ENCODE measurements at places on chromosomes 4 and X.

DNA sequence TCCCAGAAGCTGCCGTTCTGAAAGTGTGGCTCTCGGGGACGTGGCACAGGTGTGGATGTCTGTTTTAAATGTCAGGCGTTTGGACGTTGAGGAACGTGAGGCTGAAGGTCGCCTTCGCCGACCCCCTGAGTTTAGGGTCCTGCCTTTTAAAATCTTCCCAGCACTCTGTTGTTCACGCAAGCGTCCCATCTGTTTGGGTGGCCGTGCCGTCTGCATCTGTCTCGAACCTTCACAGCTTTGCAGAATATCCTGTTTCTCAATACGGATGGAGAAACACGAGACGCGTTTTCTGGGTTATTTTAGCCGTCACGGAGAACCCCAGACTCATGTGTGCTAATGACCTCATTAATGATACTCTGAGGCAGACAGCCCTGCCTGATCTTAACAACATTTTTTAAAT lies 31.5 kb downstream of the SHOX start:
- no peak for DNase-seq

DNA sequence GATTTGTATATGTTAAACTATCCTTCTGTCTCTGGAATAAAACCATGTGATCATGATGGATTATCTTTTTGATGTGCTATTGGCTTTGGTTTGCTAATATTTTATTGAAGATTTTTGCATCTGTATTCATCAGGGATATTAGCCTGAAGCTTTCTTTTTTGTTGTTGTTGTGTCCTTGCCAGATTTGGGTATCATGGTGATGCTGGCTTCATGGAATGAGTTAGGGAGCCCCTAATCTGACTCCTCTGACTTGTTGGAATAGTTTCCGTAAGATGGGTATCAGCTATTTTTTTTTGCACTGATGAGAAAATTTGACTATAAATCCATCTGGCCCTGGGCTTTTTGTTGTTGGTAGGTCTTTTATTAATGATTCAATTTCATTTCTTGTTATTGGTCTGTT lies 45.7 kb downstream of the ATP10D start:
- DNase-seq: no peak

- no peak for DNase-seq
Measured at GRCh38 chr4:150242820-150243458, 164.7 kb downstream of the DCLK2 start.

DNA sequence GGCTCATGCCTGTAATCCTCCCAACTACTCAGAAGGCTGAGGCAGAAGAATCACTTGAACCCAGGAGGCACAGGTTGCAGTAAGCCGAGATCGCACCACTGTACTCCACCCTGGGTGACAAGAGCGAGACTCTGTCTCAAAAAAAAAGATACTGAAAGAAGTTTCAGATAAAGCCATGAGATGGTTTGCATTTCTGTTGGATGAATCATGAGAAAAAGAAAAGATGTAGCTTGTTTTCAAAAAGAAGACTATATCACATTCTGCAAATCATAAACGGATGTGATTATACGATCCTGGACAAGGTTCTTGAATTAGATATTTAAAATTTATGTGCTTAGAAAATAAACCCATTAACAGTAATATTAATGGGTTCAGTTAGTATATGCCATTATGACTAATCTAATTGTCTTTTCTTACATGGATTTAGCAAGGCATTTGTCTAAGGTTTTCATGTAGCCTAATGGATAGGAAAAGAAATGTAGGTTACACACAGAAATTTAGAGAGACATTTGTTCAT lies 345.9 kb downstream of the SLC7A11 start:
- DNase-seq: no peak

DNA sequence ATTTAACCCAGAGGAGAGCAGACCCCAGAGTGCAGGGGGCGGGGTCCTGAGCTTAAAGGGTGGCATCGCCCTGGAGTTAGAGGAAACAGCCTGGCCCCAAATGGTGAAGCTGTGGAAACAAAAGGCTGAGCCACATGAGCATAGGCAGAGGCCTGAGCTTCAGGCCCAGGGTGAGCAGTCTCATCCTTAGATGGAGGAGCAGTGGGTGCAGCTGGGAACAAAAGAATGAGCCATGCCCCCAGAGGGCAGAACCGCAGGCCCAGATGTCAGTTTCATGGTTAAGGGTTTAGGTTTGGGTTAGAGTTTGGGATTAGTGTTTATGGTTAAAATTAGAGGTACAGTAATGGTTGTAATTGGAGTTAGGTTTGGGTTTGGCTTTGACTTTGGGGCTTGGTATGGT lies 44.4 kb upstream of the IL9R start:
- no peak for DNase-seq

GRCh38 chr4:1640190-1640589 lies 43.9 kb downstream of the FAM53A start:
- DNase-seq: no peak

DNA sequence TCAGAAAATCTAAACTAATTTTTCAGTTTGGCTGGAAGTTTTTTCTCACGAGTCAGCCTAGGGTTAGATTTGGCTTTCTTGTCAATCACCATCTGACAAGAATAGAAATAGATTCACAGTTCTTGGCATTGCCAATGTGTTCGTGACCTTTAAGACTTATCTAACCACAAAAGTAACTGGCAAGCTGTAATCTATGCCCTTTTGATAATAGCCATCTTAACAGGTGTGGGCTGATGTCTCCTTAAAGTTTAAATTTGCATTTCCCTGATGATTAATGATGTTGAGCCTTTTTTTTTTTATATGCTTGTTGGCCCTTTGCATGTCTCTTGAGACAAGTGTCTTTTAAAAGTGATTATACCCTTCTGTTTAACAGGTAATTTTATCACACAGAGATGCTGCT lies 460.3 kb upstream of the PRKX start:
- DNase-seq: no peak

DNA sequence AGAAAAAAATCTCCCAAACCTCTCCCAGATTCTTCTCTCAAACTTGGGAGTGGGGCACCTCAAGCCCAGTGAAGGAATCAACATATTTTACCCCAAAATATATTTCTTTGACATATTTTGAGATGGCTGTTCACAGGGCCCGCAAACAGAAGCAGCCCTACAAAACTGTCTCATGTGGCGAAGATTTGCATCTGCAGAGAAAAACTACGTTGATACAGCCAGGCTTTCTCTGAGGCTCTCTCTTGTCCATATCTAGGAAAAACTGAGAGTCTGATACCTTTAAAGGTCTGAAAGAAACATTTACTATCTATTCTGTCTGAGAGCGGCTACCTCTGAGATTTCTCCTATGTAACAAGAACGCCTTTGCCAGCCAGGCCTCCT lies 23.3 kb upstream of the TMSB4X start:
- no peak for DNase-seq

- no peak for DNase-seq
Measured at GRCh38 chr4:185830263-185830994, 18.4 kb upstream of the SORBS2 start.

GRCh38 chr4:186029571-186030398 lies 39.2 kb upstream of the TLR3 start:
- DNase-seq: no peak

DNA sequence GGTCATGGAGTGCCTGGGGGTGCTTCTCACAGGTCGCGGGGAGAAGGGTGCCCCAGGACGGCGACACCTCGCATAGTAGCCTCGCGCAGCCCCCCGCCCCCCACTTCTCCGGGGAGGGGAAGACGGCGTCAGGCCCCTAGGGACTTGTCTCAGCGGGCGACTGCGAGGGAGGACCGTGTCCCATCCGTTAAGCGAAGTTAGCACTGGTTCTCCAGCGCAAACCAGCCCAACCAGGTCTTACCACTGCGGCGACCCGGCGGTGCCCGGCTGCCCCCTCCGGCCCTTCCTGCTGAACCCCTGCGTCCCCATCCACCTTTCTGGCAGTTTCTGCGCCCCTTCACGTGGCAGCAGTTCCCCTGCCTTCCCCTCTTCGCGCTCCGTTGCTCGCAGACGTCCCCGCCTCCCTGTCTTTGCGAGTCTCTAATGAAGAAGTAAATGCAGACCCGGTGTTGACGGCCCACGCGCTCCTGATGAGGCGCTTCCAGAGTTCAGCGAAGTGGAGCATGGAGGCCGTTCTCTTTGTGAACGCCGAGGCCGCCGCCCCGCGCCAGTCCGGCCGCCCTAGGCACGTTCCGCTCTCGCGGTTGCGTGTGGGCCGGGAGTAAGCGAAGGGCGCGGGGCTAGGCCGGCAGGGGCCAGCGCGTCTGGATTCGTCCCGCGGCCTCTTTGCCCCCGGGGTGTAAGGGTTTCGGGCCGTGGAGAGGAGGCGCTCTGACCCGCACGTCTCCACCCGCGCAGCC lies 3.0 kb downstream of the SLIT2 start:
- DNase-seq: no peak

- DNase-seq: no peak
Measured at GRCh38 chrX:7184816-7185215, 36.9 kb upstream of the PUDP start.

DNA sequence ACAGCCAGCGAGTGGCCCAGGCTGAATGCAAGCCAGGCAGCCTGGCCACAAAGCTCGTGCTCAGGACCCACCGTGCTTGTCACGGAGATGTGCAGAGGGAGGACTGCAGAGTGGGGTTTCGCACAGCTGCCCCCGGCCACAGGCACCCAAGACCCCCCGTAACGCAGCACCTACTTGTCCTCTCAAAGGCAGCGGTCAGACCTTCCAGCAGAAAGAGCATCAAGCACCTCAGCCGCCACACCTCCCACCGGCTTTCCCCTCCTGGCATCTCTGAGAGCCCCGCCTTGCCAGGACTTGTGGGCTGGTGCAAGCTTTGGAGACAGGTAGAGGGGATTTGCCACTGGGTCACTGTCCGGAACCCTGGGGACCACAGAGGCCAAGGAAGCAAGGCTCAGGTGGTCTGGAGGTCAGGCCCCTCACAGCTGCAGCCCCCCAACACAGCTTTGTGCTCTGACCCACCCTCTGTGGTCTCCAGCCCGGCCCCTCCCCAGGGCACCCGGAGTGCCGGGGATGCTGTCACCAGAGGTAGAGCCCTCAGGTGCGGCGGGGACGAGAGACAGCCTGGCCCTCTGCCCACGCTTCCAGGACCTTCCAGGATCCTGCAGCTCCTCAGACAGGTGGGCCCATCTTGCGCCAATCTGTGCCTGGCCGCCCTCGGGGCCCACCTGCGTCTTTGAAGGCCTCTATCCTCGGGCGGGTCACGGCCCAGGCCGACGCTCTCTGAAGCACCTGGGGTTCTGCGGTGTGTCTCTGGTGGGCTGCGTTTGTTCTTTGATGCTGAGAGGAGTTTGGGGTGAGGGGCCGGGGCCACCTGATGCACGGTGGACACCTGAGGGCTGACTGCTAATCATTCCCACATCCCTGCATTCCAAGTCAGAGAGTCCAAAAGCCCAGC lies 34.4 kb upstream of the HMX1 start:
- DNase-seq: no peak

GRCh38 chrX:22349116-22349515 lies 76.4 kb downstream of the CBLL2 start:
- DNase-seq: no peak

DNA sequence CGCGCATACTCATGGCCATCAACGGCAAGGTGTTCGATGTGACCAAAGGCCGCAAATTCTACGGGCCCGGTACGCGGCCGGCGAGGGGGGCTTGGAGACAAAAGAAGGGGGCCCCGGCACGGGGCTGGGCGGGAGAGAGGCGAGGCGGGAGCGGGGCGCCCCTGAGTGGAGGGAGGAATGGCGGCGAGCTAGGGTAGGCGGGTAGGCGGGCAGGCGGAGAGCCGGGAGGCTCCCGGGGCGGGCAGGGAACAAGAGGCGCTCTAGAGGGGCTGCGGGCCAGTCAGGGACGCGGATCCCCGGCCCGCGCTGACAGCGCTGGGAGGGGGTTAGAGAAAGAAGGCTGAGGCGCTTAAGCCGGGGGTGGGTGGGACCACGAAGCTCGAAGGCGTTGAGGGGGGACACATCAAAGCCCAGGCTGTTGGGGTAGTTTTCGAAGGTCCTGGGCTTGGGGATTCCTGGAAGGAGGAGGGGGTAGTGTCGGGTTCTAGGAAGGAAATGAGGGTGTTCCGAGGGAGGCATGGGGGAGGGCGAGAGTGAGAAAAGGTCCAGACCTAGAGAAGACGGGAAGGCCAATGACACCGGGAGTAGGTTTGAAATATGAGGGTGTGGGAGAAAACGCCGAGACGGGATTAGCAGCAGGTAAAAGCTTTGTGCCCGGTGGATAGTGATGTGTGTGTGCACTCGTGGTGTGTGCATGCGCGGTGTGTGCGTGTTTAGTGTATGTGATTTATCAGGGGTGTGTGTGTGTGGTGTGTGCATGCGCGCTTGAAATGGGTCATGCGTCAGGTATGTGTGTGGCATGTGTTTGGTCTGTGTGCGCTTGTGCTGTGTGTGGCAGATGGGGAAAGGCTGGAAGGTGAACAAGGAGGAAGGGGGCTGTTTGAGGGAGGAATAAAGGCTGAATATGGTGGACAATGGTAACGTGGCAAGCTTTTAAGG lies 807 bp downstream of the PGRMC1 start:
- DNase-seq: no peak

DNA sequence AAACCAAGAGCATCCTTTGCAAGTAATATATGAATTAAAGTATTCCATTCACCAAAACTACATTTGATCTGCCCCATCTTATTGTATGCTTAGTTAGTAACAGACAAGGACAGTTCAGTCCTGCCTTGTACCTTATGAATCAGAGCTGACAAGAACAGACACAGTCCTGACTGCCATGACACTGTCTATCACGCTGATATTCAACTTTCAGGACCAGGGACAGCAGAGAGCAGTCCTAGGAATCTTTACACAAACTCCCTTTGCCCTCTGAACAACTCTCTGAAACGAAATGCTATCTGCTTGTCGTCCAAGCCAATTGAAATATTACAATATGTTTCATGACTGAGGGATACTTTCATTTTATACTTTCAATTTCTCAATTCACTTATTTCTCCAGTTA lies 268.6 kb upstream of the VCX start:
- no peak for DNase-seq

DNA sequence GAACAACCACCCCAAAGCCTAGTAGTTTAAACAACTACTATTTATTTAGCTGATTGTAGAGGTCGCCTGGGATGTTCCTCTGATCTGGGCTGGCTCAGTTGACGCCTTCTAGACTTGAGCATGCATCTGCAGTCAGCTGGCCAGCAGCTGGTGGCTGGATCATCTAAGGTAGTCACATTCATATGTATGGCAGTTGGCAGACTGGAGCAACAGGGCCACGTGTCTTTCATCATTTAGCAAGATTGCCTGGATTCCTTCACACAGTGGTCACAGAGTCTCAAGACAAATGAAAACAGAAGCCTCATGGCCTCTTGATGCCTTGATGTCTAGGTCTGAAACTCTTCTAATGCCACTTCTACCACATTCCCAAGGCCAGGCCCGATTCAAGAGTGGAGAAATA lies 220.6 kb upstream of the S100G start:
- DNase-seq: no peak
